ENCODE measurements at places on chromosomes 1 and 21. TPM values are rescaled to one million over a fixed set of nuclear protein-coding genes. Genes with fewer than 3 reads are reported as not detected.
A peak's percentile ranks its signal among the peaks of the same experiment; 100 is the strongest.

- DNase-seq: peak; percentile 77
- H3K27me3 ChIP-seq: no peaks in the 10 kb centered on the region
- no peaks in the 10 kb centered on the region for H3K36me3 ChIP-seq
- no peak overlapping the region for H3K27ac ChIP-seq
- H3K4me1 ChIP-seq: peaks cover 29% of the 10 kb centered on the region
Observed at GRCh38 chr1:205495237-205495823, 9.1 kb upstream of the CDK18 start.

DNA sequence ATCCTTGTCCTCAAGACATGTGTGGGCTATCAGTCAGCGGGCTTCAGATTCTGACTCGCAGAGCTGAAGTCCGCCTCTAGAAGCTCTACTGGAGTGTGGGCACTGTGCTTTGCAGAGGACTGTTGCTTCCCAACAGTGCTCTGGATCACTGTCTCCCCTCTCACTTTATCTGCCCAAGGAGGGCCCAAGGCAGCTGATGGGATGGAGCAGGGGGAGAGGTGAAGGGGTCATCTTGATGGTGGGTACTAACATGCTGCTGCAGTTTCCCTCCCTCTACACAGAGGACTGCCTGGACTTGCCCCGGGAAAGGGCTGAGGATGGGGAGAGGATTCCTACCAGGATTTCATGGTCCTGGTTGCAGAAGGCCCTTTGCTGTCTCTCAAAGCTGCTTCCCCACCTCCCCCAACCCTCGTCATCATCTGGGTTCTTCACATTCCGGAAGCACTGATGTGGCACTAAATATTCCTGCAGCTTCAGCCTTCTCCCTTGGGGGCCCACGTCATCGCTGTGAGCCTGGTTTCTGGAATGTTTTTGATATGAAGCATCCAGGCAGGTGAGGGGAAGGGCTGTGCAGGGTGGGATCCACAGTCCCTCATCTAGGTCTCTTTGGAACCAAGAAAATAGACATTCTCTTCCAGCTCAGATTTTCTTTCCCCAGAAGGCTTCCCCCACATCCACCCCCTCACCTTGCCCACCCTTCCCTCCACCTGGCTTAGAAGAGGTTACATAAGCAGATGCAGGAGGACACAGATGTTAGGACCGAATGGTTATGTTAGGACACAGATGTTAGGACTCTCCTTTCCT is 23.2 kb downstream of the NUAK2 start:
- peaks cover 12% of the 10 kb centered on the region for H3K36me3 ChIP-seq
- DNase-seq: peak; percentile 94
- H3K4me1 ChIP-seq: peaks cover 39% of the 10 kb centered on the region

DNA sequence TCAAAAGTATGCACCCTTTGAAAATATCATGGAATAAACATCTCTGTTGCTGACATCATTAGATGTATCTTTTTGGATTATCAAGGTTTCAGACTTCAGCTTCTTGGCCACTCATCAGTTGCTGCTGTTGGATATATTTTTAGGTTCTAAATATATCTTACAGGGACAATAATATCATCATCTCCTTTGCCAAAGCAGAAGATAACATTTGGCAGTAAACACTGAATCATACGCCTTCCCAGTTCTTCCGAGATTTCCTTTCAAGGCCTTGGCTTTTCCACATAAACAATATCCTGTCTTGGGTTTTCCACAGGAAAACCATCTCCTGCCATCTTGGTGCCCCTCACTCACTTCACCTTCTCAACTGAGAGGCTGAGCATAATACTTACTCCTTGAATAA is 39.3 kb downstream of the RGS7 start:
- H3K4me3 ChIP-seq: no peak overlapping the region
- no peaks in the 10 kb centered on the region for H3K4me1 ChIP-seq
- no peak overlapping the region for H3K27ac ChIP-seq
- DNase-seq: no peak

- no peaks in the 10 kb centered on the region for H3K4me1 ChIP-seq
- no peak for DNase-seq
- H3K27ac ChIP-seq: no peak overlapping the region
Observed at GRCh38 chr1:42950116-42950481, 8.6 kb downstream of the SLC2A1 start.

DNA sequence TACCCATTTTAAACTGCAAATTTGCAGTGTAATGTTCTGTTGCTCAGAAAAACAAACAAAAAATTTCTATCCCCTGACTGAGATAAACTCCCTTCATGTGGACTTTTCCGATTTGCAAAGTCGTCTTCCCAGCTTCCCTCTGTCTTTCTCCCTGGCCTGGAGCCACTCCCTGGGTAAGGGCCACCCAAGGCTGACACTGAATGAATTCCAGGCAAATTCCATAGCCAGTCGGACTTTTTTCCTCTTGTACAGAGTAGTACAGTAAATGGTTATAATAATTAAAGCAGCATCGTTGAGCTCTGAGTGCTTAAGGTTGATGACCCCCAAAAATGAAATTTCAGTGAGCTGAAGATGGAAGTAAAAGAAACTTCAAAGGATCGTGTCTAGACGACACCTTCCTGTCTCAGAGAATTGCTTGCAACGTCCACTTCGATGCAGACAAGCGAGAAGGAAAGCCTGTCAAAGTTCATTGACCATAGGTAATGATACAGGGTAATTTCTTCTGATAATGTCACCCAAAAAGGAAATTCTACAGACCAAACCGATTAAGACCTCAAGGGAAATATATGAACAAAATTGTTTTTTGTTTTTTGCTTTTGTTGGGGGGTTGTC is 33.6 kb upstream of the LHX8 start:
- no peak for DNase-seq
- H3K4me3 ChIP-seq: no peak overlapping the region
- H3K27me3 ChIP-seq: no peaks in the 10 kb centered on the region
- no peaks in the 10 kb centered on the region for H3K36me3 ChIP-seq

DNA sequence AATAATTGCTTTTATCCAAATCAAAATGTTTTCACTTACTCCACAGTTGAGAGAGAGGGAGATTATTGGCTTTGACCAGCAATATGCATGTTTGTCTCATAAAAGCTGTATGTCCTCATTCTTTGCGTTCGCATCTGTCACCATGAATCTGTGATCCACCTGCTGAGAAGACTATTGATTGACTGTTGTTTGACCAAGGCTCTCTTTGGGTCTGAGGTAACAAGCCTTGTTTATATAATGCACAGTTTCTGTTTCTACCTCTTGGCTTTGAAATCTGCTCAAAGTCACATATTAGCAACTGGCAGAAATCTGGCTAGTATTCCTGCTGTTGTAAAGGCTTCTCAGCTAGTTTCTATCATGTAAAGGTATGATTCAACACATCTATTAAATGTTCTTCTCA is 157.0 kb downstream of the LYPLAL1 start:
- no peak overlapping the region for H3K4me3 ChIP-seq
- no peaks in the 10 kb centered on the region for H3K36me3 ChIP-seq
- H3K27me3 ChIP-seq: no peaks in the 10 kb centered on the region
- no peaks in the 10 kb centered on the region for H3K4me1 ChIP-seq
- no peak for DNase-seq

DNA sequence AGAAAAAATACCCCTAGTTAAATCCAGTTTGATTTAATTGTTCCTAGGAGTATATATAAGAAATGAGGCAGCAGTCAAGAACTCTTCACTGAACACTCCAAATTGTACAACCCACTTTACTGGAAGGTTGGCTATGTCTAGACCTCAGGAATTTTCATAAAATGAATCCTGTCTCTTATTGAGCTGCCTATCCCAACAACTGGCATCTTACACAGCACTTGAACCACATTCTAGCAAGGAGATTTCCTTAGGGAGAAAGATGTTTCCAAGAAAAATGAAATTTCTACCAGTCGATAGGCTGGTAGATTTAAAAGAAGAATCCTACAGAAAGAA is 16.3 kb downstream of the RNF19B start:
- peaks cover 52% of the 10 kb centered on the region for H3K36me3 ChIP-seq
- H3K27ac ChIP-seq: no peak overlapping the region
- no peaks in the 10 kb centered on the region for H3K27me3 ChIP-seq
- peak overlapping the region; percentile 16 for H3K4me3 ChIP-seq

DNA sequence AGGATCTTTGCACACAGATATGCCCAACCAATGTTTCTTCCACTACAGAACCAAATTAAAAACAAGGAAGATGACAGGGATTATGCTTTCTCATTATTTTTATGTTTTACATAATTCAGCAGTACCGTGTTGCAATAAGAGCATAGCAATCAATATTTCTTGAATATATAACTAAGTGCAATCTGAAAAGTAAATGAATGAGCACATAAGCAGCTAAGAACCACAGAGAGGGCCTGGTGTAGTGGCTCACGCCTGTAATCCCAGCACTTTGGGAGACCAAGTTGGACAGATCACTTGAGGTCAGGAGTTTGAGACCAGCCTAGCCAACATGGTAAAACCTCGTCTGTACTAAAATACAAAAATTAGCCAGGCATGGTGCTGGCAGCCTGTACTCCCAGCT is 423.7 kb downstream of the MRPL39 start:
- H3K4me1 ChIP-seq: no peaks in the 10 kb centered on the region
- no peaks in the 10 kb centered on the region for H3K36me3 ChIP-seq
- H3K4me3 ChIP-seq: no peak overlapping the region
- no peaks in the 10 kb centered on the region for H3K27me3 ChIP-seq
- DNase-seq: no peak
- no peak overlapping the region for H3K27ac ChIP-seq

DNA sequence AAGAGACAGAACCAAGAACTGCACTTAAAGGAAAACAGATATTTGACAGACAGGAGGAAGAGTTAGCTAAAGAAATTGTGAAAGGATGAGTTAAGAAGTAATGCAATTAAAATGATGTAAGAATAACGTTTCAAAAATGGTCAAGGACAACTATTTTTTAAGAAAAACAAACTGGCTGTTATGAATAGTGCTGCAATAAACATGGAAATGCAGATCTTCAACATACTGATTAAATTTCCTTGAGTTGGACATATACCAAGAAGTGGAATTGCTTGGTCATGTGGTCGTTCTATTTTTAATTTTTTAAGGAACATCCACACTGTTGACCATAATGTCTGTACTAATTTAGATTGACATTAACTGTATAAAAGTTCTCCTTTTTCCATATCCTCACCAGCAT is 23.1 kb upstream of the PHTF1 start:
- H3K36me3 ChIP-seq: peaks cover 6% of the 10 kb centered on the region
- no peaks in the 10 kb centered on the region for H3K4me1 ChIP-seq
- no peak overlapping the region for H3K4me3 ChIP-seq

DNA sequence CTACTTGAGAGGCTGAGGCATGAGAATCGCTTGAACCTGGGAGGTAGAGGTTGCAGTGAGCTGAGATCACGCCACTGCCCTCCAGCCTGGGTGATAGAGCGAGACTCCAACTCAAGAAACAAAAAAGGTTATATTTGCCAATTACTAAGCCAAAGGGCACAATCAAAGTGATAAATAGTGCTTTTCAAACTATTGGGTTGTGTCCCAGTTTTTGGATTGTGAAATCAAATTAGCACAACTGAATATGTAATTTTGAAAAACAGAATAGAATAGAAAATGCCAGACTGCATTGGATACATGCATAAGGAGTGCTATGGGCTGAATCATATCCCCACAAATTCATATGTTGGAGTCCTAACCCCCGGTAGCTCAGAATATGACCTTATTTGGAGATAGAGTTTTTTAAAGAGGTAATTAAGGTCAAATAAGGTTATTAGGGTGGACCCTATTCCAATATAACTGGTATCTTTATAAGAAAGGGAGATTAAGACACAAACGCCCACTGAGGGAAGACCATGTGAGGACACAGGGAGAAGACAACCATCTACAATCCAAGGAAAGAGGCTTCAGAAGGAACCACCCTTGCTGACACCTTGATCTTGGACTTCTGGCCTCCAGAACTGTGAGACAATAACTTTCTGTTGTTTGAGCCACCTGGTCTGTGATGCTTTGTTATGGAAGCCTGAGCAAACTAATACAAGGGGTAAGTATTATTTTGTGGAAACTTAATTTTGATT is 42.9 kb upstream of the HUNK start:
- no peaks in the 10 kb centered on the region for H3K36me3 ChIP-seq
- no peak for DNase-seq
- H3K27me3 ChIP-seq: no peaks in the 10 kb centered on the region
- no peaks in the 10 kb centered on the region for H3K4me1 ChIP-seq
- no peak overlapping the region for H3K4me3 ChIP-seq

GRCh38 chr1:194295685-194296084 is 1109.3 kb upstream of the B3GALT2 start:
- no peaks in the 10 kb centered on the region for H3K36me3 ChIP-seq
- peak; percentile 53 for DNase-seq
- H3K4me3 ChIP-seq: no peak overlapping the region
- no peaks in the 10 kb centered on the region for H3K4me1 ChIP-seq
- H3K27me3 ChIP-seq: no peaks in the 10 kb centered on the region

- H3K4me1 ChIP-seq: peaks cover 24% of the 10 kb centered on the region
- peak overlapping the region; percentile 52 for H3K27ac ChIP-seq
Observed at GRCh38 chr1:232578651-232579195, 51.2 kb downstream of the SIPA1L2 start.

- peak; percentile 75 for DNase-seq
- H3K4me3 ChIP-seq: peak overlapping the region; percentile 80
- H3K36me3 ChIP-seq: no peaks in the 10 kb centered on the region
- peaks cover 48% of the 10 kb centered on the region for H3K27me3 ChIP-seq
Observed at GRCh38 chr1:236063919-236064673, 794 bp downstream of the NID1 start.

GRCh38 chr1:76302711-76303339 is 228.3 kb downstream of the ST6GALNAC3 start:
- H3K4me3 ChIP-seq: no peak overlapping the region
- H3K36me3 ChIP-seq: no peaks in the 10 kb centered on the region
- H3K4me1 ChIP-seq: no peaks in the 10 kb centered on the region
- H3K27me3 ChIP-seq: peaks cover 10% of the 10 kb centered on the region
- no peak overlapping the region for H3K27ac ChIP-seq

DNA sequence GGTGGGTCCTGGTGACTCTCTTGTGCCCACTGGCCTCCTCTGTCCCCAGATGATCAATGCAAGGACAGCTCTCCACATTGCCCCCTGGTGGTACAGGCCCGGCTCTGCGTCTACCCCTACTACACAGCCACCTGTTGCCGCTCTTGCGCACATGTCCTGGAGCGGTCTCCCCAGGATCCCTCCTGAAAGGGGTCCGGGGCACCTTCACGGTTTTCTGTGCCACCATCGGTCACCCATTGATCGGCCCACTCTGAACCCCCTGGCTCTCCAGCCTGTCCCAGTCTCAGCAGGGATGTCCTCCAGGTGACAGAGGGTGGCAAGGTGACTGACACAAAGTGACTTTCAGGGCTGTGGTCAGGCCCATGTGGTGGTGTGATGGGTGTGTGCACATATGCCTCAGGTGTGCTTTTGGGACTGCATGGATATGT is 10.8 kb downstream of the ADAMTSL4 start:
- peaks cover 10% of the 10 kb centered on the region for H3K4me1 ChIP-seq
- H3K27me3 ChIP-seq: no peaks in the 10 kb centered on the region
- H3K4me3 ChIP-seq: no peak overlapping the region
- H3K36me3 ChIP-seq: peaks cover 7% of the 10 kb centered on the region
- H3K27ac ChIP-seq: no peak overlapping the region

GRCh38 chr1:209855006-209855405 is 27.2 kb downstream of the UTP25 start:
- H3K27ac ChIP-seq: no peak overlapping the region
- no peaks in the 10 kb centered on the region for H3K27me3 ChIP-seq
- DNase-seq: no peak

- DNase-seq: no peak
- no peak overlapping the region for H3K27ac ChIP-seq
- H3K27me3 ChIP-seq: no peaks in the 10 kb centered on the region
- H3K4me1 ChIP-seq: no peaks in the 10 kb centered on the region
- no peaks in the 10 kb centered on the region for H3K36me3 ChIP-seq
Observed at GRCh38 chr1:58310881-58311280, 235.6 kb downstream of the OMA1 start.

GRCh38 chr1:153568367-153569099 is 2.9 kb upstream of the S100A2 start:
- peak; percentile 97 for DNase-seq
- peaks cover 11% of the 10 kb centered on the region for H3K4me1 ChIP-seq
- no peaks in the 10 kb centered on the region for H3K36me3 ChIP-seq

RBM11 gene
- total RNA-seq: 26.6 TPM

Measured in endodermal cell (in vitro differentiated cells).